ENCODE measurements at places on chromosomes 5 and 9. TPM values are rescaled to one million over a fixed set of nuclear protein-coding genes. Genes with fewer than 3 reads are reported as not detected.

PDGFRB gene
- 136 TPM for total RNA-seq

MYOT gene
- total RNA-seq = not detected

IL13 gene
- total RNA-seq = not detected

SMIM33 gene
- not detected for total RNA-seq

ZNF883 gene
- total RNA-seq = 2.7 TPM

CCDC192 gene
- not detected for total RNA-seq

STOM gene
- 145 TPM for total RNA-seq

TRPM6 gene
- total RNA-seq = not detected

SLIT3 gene
- 3.4 TPM for total RNA-seq

PJA2 gene
- 77.4 TPM for total RNA-seq

TEX10 gene
- total RNA-seq = 27.4 TPM

CDC25C gene
- total RNA-seq = 11.1 TPM

CRHBP gene
- not detected for total RNA-seq
